ENCODE measurements at places on chromosomes 11 and 22.

GRCh38 chr11:85165819-85166218 is 461.3 kb downstream of the DLG2 start:
- no peak for DNase-seq

GRCh38 chr11:94089341-94089740 is 39.3 kb upstream of the PANX1 start:
- DNase-seq, result no peak

DNA sequence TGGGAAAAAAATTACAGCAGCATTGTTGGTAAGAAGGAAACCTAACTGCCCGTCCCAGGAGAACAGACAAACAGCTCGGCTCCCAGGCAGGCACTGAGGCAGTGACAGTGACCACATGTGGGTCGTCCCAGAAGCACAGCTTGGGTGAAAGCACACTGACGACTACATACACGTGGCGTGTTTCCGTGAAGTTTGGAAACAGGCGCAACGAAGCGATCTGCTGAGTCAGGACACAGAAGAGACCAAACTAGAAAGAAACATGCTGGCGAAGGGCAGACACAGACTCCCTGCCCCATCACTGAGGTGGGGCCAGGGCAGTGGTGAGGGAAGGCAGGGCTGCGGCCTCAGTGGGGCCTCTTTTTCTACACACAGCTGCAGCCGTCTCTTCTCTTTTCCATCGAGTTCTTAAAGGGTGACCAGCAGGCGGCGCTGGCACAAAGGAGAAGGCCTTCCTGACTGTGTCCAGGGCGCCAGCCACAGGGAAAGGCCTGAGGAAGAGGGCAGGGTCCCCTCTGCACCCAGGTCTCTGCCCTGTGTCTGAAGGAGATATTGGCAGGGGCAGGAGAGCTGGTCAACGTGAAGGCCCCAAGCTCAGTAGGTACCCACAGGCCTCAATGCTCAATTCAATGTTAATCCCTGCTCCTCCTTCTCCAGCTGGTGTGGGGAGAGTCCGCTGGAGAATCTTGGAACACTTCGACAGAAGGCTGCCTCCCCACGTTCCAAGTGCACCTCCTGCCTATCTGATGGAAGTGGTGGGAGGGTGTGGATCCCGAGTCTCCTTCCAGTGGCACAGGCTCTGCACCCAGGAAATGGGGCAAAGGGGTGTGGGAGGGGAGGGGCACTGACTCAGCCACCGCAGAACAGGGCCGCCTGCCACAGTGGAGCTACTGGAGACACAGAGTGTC is 19.9 kb downstream of the CARS1 start:
- DNase-seq, result no peak

DNA sequence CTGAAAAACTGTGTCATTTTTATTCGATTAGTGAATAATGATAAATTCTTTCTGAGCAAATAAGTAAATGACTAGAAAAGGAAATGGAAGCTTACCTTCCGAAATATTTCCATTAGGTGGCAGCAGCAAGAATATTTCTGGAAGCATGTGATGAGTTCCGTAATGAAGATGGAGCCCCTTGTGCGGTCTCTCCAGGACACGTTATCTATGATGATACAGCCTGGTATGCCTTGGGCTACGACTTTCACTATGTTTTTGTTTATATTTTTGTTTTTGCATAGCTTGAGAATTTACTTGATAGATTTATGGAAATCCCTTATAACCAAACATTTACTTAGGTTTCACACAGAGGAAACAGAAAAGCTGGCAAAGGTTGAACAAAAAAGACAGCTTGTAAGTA is 25.7 kb downstream of the CASP5 start:
- no peak for DNase-seq

- no peak for DNase-seq
These were observed 70.4 kb downstream of the MYO7A start for GRCh38 chr11:77198440-77198849.

GRCh38 chr22:37639070-37639760 is at the start of gene SH3BP1:
TSS of gene SH3BP1 (plus strand) at chr22:37639669. CDS start at chr22:37639788, 119 bp downstream.
- no peak for DNase-seq

GRCh38 chr22:34294986-34295385 is 374.7 kb upstream of the LARGE1 start:
- DNase-seq, result no peak

DNA sequence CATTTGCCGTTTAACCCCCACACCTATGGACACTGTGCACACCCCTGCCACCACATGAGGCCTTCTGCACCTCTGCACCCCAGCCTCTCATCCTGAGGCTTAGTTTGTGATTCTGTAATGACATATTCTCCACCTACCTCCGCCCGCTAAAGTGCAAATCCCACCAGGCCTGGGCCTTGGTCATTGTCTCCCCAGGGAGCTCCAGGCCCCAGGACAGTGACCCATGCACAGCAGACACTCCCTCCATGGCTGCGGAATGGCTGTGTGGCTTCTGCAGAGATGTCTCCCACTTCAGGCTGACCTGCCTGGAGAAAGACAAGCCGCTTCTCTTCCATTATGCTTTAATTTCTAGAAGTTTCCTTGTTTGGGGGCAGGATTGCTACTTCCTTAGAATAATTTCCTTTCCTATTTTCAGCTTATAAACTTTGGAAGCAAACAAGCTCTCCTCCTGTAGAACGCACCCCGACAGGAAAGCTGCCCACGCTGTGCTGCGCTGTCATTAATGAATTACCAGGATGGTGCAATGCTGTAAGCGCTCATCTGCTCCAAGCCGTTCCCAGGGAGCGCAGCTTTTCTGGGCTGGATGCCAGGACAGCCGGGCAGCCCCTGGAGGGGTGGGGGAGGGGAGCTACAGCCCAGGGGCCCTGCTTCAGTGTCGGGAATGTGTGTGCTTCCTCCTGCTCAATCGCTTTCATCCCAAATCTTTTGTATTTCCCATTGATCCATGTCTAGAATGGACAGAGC is 618.0 kb downstream of the BRD1 start:
- no peak for DNase-seq

GRCh38 chr22:48053486-48053885 is 1291.0 kb downstream of the TBC1D22A start:
- no peak for DNase-seq

- DNase-seq, result no peak
These were observed 20.6 kb downstream of the STARD10 start for GRCh38 chr11:72773291-72773690.

DNA sequence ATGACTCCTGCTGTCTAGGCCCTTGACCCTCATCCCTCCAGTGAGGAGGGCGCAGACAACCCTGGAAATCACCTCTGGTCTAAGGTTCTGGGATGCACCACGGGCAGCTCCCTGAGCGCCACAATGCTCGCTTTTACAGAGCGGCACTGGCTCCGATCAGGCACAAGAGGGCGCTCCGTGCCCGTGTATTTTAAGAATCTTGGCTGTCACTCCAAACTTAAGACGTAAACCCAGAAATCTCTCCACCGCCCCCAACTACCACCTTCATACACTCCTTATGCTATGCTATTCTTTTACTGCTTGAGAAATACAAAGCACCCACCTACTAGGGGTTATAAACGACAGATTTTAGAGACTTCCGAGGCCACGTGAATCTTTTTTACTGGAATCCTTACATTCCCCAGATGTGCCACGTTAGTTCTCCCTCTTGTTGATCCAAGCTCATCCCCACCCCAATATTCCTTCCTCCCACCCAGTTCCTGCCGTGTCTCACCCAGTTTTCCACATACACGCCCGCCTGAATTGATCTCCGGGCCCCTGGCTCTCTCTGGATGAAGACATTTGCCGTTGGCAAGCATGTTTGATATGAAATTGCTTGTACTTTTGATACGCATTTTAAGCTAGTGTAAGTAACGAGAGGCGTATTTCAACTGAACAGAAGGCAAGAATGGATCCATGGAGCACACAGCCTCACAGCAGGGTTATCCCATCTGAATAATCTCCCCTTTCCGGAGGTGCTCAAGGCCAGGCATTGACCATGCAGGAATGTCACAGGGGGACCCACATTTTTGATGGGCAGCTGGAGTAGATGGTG is 453.5 kb downstream of the OPCML start:
- no peak for DNase-seq

GRCh38 chr11:66101066-66101464 is 31.0 kb downstream of the PACS1 start:
- DNase-seq, result no peak

All from activated naive CD4-positive, alpha-beta T cell (primary cell).